Immature natural killer cell (primary cell): ENCODE measurements at places on chromosomes 5 and 9. TPM values are rescaled to one million over a fixed set of nuclear protein-coding genes. Genes with fewer than 3 reads are reported as not detected.
A peak's percentile ranks its signal among the peaks of the same experiment; 100 is the strongest.

DNA sequence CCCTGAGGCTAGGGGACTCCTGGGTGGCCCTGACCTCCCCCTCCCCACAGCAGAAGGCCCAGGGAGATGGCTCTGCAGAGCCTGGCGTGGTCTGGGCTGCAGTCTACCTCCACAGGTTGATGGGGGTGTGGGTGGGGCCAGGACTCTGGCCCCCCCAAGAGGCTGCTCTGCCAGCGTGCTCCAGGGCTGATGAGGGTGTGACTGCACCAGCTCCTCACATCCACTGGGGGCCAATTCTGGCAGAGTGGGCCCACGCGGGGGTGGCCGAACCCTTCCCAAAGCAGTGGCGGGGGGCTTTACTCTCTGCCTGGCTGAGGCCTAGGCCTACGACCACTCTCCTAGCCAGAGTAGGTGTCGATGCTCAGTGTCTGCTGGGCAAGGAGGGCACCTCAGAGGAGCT is 28.0 kb upstream of the UBAC1 start:
- H3K27me3 ChIP-seq: peaks cover 3% of the 10 kb centered on the region
- no peak for DNase-seq
- H3K4me1 ChIP-seq: no peaks in the 10 kb centered on the region

DNA sequence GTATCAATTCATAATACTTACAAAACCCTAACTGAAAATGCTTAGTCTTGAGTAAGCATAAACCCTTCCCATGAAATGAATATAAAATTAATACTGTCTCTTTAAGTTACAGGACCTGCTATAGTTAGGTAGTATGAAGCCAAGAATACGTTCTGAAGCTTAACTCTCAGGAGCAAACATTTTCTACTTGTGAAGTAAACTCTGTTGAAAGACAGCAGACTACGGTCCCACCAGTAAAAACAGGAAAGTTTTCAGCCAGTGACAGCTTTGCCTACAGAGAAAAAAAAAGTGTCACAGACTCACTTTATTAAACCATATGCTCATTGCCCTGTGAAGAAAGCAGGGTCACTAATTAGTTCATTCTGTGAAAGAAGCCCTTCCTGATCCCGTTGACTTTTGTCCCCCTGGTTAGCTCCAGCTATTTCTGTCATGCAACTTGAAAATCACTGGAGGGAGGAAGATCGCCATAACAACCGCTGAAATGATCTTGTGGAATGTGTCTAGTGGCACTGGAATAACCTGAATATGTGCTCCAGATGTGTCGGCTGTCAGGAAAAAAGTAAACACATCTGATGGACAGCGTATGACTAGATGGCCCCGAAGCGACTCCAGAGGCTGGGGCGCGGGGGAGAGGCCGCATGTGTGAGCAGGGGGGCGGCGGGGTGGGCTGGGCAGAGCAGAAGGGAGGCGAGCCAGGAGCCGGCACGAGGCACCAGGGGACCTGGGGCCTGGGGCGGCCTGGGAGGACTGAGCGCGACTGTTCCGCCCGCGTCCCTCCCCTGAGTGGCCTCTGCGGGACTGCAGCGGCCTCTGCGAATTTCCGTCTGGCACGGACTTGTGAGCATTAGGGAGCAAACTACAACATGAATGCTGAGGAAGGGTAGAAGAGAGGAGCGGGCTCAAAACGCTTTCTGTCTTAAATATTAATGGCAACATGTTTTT is 41.9 kb downstream of the BNC2 start:
- peaks cover 6% of the 10 kb centered on the region for H3K27me3 ChIP-seq
- H3K27ac ChIP-seq: peak overlapping the region; percentile 52
- peaks cover 58% of the 10 kb centered on the region for H3K4me1 ChIP-seq

GRCh38 chr5:136689552-136689951 is 324.2 kb upstream of the TRPC7 start:
- no peaks in the 10 kb centered on the region for H3K27me3 ChIP-seq
- H3K36me3 ChIP-seq: peaks cover 6% of the 10 kb centered on the region
- H3K4me3 ChIP-seq: no peak overlapping the region
- no peak for DNase-seq
- H3K27ac ChIP-seq: no peak overlapping the region
- H3K4me1 ChIP-seq: no peaks in the 10 kb centered on the region

- no peak overlapping the region for H3K4me3 ChIP-seq
- H3K4me1 ChIP-seq: no peaks in the 10 kb centered on the region
- H3K27me3 ChIP-seq: peaks cover 6% of the 10 kb centered on the region
- no peak for DNase-seq
Observed at GRCh38 chr9:38423273-38423972, 831 bp downstream of the IGFBPL1 start.

DNA sequence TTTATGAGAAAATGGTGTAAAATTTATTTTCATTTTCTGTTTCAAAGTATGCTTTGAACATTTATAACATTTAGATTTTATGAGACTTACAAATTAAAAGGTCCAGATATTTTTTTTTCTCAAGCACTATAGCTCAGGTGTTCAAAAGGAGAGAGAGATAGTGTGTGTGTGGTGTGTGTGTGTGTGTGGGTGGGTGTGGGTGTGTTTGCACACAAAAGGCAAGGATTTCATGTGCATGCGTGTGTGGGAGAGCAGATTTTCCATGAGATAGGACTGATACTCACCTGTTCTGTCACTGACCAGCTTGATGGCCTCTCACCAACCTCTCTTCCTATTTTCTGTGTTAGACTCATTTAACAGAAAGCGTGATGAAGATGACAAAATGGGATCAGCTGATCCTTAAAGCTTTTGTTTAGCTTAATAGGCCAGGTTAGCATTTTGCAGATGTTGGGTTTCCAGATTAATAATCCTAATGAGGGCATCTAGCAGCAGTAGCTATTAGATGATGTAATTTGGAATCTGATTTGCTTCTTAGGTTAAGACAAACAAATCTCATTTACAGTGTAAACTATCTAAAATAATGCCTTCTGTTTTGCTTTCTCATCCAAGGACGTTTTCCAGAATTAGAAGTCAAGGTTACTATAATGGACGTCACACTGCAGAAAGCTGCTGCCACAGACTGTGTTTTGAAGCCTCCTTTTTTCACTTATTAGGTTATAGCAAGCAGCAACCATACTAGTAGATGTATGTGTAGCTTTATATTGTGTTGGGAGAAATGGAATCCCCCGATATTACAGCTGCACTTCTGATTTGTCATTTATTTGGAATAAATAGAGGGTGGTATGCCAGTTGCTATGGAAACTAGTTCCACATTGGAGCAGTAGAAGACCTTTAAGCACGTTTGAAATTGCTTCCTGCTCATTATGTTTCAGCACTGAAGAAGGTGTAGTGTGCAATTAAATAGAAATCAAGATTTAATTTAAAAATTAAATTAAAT is 355.6 kb downstream of the TAF11L14 start:
- no peak overlapping the region for H3K4me3 ChIP-seq
- no peaks in the 10 kb centered on the region for H3K4me1 ChIP-seq
- DNase-seq: no peak
- H3K27me3 ChIP-seq: no peaks in the 10 kb centered on the region

DNA sequence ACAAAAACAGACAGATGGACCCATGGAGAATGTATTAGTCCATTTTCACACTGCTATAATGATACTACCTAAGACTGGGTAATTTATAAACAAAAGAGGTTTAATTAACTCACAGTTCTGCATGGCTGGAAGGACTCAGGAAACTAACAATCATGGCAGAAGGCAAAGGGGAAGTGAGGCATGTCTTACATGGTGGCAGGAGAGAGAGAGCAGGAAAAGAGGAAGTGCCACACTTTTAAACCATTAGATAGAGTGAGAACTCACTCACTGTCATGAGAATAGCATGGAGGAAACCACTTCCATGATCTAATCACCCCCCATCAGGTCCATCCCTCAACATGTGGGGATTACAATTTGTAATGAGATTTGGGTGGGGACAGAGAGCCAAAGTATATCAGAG is 808.9 kb downstream of the CDH12 start:
- H3K36me3 ChIP-seq: no peaks in the 10 kb centered on the region
- H3K4me3 ChIP-seq: no peak overlapping the region

- H3K4me3 ChIP-seq: no peak overlapping the region
- no peak for DNase-seq
- no peak overlapping the region for H3K27ac ChIP-seq
- peaks cover 38% of the 10 kb centered on the region for H3K36me3 ChIP-seq
Observed at GRCh38 chr9:100317706-100318105, 35.0 kb downstream of the TEX10 start.

DNA sequence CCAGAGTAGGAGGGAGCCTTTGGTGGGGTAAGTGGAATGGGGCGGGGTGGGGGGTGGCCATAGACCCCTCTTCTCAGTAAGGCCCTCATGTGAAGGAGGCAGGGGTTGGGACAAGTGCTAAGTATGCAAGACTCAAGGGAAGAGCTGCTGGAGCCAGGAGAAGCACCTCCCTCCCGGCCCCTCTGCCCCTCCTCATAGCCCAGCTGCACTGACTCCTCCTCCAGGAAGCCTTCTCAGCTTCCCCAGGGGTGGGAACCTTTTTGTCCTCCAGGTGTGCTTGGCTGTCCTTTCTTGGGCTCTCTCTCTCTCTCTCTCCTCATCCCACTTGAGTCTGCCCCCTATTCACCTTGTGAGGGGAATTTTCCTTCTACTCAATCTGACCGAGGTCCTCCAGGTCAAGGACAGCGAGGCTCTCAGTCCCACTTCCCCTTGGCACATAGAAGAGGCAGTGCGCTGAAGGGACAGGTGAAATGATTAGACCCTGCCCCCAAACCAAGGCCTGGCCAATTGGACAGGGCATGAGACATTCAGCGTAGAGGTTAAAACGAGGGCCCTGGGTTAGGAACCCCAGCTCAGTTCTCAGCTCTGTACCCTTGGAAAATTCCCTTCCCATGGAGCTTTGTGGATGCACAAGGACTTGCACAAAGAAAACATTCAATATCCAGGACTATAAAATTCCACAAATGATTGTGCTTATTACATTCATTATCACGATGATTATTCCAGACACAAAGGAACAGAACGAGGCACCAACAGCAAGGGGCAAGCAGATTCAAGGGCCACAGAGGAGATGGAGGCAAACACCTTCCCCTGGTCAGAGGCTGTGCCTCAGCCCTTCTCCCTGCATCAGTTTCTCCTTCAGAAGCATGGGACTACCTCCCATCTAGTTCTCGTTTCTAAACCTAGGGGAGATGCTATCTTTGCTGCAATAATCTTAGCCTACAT is 45.6 kb upstream of the IL17B start:
- no peak for DNase-seq
- no peaks in the 10 kb centered on the region for H3K36me3 ChIP-seq
- peaks cover 3% of the 10 kb centered on the region for H3K27me3 ChIP-seq
- no peak overlapping the region for H3K4me3 ChIP-seq

DNA sequence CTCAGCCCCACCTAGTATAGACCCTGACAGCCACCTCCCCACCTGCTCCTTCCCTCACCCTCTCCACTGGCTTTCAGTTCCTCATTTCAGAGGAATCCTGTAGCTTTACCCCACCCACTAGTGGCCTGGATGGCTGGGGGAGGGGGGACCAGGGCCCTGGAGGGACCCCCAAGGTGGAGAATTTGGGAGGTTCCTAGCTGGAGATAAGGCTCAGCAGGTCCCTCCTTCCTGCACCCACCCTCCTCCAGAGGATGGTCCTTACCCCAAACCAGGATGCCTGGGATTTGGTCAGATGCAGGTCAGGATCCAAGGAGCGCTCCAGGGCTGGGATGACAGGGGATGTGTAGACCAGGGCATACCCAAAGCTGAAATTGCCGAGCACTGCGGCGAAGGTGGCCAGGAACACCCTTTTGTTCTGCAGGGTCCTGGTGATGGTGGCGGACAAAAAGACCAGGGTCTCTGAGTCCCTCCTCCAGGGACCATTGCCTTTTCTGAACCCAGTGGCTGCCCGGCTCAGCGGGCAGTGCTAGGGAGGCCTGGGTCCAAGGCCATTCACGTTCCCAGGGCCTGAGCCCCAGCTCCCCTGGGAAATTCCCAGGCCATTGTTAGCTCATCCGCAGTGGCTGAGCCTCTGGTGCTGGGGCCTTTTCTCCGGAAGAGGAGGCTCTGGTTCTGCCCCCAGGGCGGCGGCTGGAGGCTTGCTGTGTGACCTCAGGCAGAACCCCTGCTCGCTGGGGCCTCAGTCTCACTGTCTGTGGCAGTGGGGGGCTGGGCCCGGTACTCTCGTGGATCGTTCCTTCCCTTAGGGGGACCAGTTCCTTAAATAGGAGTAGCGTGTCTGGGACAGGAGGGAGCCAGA is 678 bp downstream of the SLC2A6 start:
- peak overlapping the region; percentile 59 for H3K4me3 ChIP-seq
- peaks cover 3% of the 10 kb centered on the region for H3K27me3 ChIP-seq
- H3K27ac ChIP-seq: peak overlapping the region; percentile 56
- no peaks in the 10 kb centered on the region for H3K36me3 ChIP-seq

- no peak overlapping the region for H3K4me3 ChIP-seq
- H3K27me3 ChIP-seq: peaks cover 2% of the 10 kb centered on the region
- no peak overlapping the region for H3K27ac ChIP-seq
- H3K4me1 ChIP-seq: peaks cover 3% of the 10 kb centered on the region
Observed at GRCh38 chr5:77074745-77075144, 12.3 kb downstream of the ZBED3 start.

DNA sequence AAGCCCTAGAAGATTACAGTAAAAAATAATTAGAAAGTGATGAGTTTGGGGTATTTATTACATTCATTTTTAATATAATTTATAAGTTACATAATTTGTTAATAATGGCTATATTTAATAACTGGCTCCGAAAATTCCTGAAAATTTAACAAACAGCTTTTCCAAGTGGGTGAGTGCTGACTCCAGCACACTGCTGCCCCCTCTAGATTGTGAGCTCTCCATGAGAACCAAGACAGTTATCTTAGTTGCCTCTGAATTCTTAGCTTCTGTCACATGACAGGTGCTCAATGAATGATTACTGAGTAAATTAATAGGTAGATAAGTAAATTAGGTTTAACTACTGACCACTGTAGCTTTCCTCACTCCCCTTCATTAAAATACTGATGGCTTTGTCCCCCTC is 7.8 kb downstream of the KLHL3 start:
- no peaks in the 10 kb centered on the region for H3K4me1 ChIP-seq
- H3K27me3 ChIP-seq: no peaks in the 10 kb centered on the region

DNA sequence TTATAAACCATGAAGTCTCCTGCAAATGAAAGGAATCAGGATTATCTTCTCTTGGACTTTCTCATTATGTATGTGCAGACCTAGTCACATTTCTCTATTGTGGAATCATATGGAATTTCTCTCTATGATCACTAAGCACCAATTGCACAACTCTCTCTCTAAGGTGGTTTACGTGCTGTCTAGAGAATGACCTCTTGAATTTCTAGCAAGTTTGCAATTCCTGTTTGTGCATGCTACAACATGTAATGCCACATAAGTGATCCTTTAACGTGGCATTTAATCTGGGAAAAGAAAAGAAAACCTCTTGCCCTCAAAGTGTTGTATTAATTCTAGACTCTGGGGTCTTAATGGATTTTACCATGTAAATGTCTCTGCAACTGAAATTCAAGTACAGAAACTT is 5.0 kb upstream of the PPP2R2B start:
- no peak overlapping the region for H3K4me3 ChIP-seq
- no peak overlapping the region for H3K27ac ChIP-seq
- peaks cover 2% of the 10 kb centered on the region for H3K27me3 ChIP-seq
- peaks cover 8% of the 10 kb centered on the region for H3K4me1 ChIP-seq
- no peak for DNase-seq

- no peak for DNase-seq
- no peak overlapping the region for H3K4me3 ChIP-seq
- no peaks in the 10 kb centered on the region for H3K36me3 ChIP-seq
- peaks cover 7% of the 10 kb centered on the region for H3K27me3 ChIP-seq
Observed at GRCh38 chr5:102511666-102512065, 12.9 kb upstream of the SLCO6A1 start.

CCL27 gene
- polyA plus RNA-seq: not detected

HTR1A gene
- polyA plus RNA-seq: not detected

PCDHB4 gene
- not detected for polyA plus RNA-seq

FBXO38 gene
- polyA plus RNA-seq: 33.4 TPM

BTNL3 gene
- polyA plus RNA-seq: not detected

IL33 gene
- polyA plus RNA-seq: not detected

TAF1L gene
- not detected for polyA plus RNA-seq

TAF11L9 gene
- not detected for polyA plus RNA-seq
